Upper lobe of left lung (tissue), 6 donors: ENCODE measurements at places on chromosomes 11 and 22. TPM values are rescaled to one million over a fixed set of nuclear protein-coding genes. Genes with fewer than 3 reads are reported as not detected.

The UBQLNL gene
- 0.27 TPM for total RNA-seq

The ARSA gene
- total RNA-seq = 99.0 TPM

The F2 gene
- total RNA-seq = not detected

The B4GALNT4 gene
- total RNA-seq = not detected

The PKDREJ gene
- total RNA-seq = not detected

The GDPD4 gene
- total RNA-seq = not detected

The JAML gene
- 44.6 TPM for total RNA-seq

The CCDC87 gene
- total RNA-seq = 0.44 TPM

The HTR3B gene
- not detected for total RNA-seq

The DRD4 gene
- 1.7 TPM for total RNA-seq

The MYEOV gene
- 0.30 TPM for total RNA-seq

The OR8A1 gene
- total RNA-seq = not detected

The NNMT gene
- 93.4 TPM for total RNA-seq

The CHRM1 gene
- total RNA-seq = 0.59 TPM

The POU2AF2 gene
- total RNA-seq = not detected

The PGR gene
- total RNA-seq = 1.6 TPM

The DEFB131B gene
- total RNA-seq = not detected

The FGF3 gene
- not detected for total RNA-seq

The PHLDA2 gene
- total RNA-seq = 21.0 TPM

The PRR33 gene
- total RNA-seq = not detected

The OR2AG1 gene
- total RNA-seq = not detected

The SLC22A12 gene
- not detected for total RNA-seq

The FCHSD2 gene
- 39.8 TPM for total RNA-seq

The LINC01488 gene
- total RNA-seq = not detected

The SPI1 gene
- total RNA-seq = 275 TPM

The CCDC188 gene
- total RNA-seq = 2.1 TPM

The VPREB1 gene
- not detected for total RNA-seq

The ZNF74 gene
- total RNA-seq = 26.2 TPM

The IRAG1 gene
- total RNA-seq = 6.3 TPM

The GLB1L3 gene
- 0.17 TPM for total RNA-seq

The OR6A2 gene
- 0.06 TPM for total RNA-seq

The KCNA4 gene
- total RNA-seq = 2.9 TPM

The PHOX2A gene
- not detected for total RNA-seq

The CSNK2A3 gene
- total RNA-seq = 7.5 TPM

The DEUP1 gene
- total RNA-seq = 1.0 TPM

The CRYBB1 gene
- 0.26 TPM for total RNA-seq

The HTATIP2 gene
- total RNA-seq = 50.2 TPM

The APOA1 gene
- 5.9 TPM for total RNA-seq

The GNG3 gene
- not detected for total RNA-seq

The FOLH1 gene
- 2.7 TPM for total RNA-seq

The OR52E8 gene
- not detected for total RNA-seq

The KIF18A gene
- total RNA-seq = 6.3 TPM

The OR10D3 gene
- not detected for total RNA-seq

The SLC17A6 gene
- total RNA-seq = not detected

The BBS1 gene
- total RNA-seq = 29.2 TPM

The HINFP gene
- 22.3 TPM for total RNA-seq
